Thoracic aorta (tissue), 2 donors: ENCODE measurements at places on chromosomes 2 and 18.

- DNase-seq: no peak
Observed at GRCh38 chr2:102449370-102449974, 23.6 kb upstream of the SLC9A4 start.

DNA sequence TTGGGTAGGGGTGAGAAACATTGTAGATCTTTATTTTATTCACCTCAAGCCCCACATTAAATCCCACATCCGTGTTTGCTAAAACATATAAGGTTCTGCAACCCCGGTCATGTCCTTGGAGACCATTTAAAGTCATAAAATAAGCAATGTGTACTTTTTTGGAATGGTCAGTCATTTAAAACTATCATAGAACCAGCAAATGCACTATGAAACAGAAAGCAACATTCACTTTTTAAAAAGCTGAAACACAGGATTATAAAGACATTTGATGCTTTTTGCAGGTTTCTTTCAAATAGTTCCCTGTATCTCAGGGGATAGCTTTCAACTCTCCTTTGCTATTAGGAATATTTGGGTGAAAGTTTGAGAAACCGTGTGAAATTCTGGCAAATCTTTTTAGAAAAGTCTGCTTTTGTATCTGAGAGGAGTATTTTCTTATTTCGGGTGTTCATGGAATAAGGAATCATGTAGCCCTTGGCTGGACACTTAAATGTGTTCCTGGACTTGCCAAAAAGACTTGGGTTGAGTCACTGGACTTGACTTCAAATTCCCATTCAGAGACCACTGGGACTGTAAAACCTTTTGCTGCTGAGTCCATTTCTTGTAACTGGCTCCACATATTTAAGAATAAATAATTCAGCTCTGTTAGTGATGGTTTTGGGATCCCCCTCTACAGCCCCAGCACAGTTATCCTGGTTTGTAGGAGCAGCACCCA, 5.9 kb upstream of the CETN1 start:
- no peak for DNase-seq

DNA sequence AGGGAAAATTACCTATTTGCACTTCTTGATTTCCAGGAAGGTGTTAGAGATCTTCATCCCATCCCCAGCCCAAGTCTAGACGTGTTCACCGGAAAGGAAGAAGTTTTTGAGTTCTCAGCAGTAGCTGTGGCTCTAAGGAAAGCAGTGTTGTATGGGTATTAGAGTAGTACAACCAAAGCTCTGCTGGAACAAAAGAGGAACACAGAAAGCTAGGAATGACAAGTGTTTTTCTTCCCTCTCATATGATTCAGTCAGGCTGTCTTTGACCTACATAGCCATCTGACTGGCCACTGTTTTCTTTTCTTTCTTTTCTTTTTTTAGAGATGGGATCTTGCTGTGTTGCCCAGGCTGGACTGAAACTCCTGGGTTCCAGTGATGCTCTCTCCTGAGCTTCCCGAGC, 82.7 kb upstream of the SLC39A10 start:
- no peak for DNase-seq

DNA sequence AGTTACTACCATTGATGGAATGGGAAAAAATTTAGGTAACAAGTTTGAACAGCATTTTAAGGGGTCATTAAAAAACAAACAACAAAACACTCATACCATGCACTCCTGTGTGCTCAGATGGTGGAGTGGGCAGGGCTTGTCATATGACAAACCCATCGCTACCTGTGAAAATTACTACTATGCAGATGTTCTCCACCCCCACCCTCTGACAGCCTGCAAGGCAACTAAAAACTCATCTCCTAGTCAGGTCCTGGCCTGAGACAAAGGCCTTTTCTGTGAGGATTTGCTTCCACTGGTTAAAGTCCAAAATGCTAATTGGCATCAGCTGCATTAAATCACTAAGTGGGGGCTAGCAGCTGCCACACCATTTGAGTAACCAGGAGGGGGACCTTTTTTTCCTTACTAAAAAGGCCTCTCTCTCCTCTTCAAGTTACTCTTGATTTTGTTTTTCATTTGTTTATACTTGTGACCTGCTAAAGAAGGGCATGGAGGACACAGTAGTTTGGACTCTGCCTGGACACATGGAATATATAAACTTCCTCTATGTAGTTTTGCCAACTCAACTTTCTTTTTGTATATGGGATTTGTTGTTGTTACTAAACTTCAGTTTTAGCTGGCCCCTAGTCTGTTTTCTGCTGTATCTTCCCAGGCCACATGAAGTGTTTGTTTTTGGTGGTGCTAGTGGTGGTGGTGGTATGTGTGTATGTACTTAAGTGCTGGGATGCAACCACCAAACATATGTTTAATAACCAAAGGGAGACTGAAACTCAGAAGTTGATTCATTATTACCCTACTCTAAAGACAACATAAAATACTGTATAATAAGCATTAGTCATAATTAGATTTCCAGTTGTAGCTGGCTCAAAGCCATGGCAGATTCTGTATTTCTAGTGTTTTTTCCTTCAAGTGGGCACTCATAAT, 121.3 kb downstream of the MAP4K4 start:
- no peak for DNase-seq

GRCh38 chr2:241777170-241777685, 606 bp downstream of the GAL3ST2 start:
- no peak for DNase-seq
